8988T (cell line): ENCODE measurements at places on chromosomes 11 and 22.
A peak's percentile ranks its signal among the peaks of the same experiment; 100 is the strongest.

DNA sequence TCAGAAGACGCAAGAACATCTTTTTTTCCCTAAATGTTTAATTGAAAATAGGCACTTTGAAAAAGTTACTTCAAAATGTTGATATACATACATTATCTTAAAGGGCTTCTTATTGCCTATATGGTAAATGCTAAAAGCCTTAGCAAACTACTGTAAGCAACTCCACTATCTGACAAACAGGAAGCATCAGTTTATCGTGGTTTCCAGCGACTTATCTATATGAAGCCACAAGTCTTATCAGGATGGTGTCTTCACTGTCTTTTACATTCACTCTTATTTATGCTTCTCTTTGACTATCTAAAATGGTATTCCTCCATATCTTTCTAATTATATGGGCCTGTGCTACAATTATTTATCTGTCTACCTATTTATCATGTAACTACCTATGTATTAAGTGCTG, 2091.9 kb downstream of the LRRC4C start:
- no peak for DNase-seq

DNA sequence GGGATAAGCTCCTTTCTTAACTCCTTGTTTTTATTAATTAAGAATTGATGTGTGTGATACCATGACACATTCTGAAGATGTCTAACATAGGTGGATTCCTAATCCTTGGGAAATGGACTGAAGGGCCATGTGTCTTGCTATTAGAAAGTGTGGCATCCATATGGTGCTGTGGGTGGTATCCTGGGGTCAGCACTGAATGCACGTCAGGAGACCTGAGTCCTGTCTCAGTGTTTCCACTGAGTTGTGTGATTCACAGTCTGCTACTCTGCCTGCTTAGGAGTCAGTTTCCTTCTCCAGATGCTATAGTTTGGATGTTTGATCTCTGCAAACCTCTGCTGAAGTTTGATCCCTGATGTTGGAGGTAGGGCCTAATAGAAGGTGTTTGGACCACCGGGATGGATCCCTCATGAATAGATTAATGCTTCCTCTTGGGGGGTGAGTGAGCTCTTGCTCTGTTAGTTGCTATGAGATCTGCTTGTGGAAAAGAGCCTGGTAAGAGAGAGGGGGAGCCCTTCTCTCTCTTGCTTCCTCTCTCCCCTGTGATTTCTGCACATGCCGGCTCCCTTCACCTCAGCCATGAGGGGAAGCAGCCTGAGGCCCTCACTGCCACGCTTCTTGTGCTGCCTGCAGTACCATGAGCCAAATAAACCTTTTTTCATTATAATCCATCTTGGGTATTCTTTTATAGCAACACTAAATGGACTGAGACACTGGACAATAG, 666.5 kb downstream of the NTM start:
- no peak for DNase-seq

GRCh38 chr22:39148727-39149535, 3.5 kb downstream of the CBX7 start:
- peak; percentile 47 for DNase-seq

- DNase-seq: no peak
Measured at GRCh38 chr22:42261296-42261695, 9.2 kb downstream of the TCF20 start.

- no peak for DNase-seq
Measured at GRCh38 chr11:1456596-1457325, 29.8 kb downstream of the MOB2 start.

- DNase-seq: peak; percentile 79
Measured at GRCh38 chr22:29344137-29344536, 28.6 kb upstream of the RASL10A start.

DNA sequence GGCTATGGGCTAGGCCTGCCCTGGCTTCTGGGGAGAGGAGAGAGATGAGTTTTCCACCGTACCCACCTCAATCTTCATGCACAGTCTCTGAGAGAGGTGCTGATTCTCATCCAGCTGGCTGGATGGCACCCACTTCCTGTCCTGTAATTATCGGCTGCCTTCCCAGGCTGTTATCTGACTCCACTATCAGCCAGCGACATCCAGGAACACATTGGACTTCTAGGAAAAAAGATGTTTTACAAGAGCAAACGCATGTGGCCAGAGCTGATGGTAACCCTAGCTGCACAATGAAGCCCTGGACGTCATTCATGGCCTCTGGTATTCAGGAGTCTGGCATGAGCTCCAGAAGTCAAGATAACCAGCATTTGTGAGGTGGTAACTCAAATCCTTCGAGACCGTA, 137.4 kb downstream of the EHF start:
- DNase-seq: no peak

DNA sequence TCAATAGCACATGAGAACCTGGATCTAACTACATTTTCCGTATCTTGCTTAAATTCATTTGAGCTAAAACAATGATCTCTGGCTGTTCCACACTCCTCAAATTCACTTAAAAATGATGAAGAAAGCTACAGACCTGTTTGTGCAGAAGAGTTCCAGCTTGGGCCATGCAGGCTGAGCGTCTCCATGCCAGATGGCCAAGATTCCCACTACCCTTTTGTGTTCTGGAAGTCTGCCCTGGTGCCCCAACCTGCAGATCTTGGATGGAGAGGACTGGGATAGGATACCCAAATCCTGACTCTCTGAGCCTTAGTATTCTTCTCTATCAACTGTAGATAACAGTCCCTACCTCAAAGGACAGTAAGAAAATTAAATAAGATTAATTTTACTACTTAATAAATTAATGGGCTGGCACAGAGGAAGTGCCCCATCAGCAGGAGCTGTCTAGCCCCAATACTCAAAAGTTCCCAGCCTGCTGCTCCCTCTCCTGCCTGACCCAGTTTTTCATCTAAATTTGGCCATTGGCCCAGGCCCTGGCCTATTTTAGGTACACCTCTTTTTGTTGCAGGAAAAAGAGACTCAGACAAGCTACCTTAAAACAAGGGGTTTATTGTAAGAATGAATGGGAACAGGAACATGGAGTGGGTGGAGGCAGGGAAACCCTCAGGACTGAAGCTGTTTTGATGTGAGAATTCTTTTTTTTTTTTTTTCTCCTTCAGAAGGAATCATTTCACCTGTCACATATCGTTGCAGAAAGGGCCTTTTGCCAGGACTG, 81.4 kb upstream of the GRK3 start:
- no peak for DNase-seq

DNA sequence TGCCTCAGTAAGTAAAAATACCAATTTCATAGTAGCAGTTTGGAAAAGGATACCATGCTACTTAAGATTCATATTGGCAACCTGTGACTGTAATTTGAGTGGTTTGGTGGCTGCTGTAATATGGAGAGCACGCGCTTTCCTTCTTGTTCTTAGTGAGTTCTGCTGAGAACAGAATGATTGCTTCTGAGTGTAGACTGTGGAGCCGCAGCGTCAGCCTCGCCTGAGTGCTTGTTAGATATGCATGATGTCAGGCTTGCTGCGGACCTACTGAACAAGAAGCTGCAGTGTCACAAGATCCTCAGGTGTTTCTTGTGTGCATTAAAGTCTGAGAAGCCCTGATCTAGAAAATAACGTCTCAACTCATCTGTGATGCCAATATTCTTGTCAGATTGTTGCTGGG, 143.2 kb downstream of the ARHGAP42 start:
- DNase-seq: no peak

GRCh38 chr22:20010307-20011122, 6.1 kb downstream of the ARVCF start:
- no peak for DNase-seq

DNA sequence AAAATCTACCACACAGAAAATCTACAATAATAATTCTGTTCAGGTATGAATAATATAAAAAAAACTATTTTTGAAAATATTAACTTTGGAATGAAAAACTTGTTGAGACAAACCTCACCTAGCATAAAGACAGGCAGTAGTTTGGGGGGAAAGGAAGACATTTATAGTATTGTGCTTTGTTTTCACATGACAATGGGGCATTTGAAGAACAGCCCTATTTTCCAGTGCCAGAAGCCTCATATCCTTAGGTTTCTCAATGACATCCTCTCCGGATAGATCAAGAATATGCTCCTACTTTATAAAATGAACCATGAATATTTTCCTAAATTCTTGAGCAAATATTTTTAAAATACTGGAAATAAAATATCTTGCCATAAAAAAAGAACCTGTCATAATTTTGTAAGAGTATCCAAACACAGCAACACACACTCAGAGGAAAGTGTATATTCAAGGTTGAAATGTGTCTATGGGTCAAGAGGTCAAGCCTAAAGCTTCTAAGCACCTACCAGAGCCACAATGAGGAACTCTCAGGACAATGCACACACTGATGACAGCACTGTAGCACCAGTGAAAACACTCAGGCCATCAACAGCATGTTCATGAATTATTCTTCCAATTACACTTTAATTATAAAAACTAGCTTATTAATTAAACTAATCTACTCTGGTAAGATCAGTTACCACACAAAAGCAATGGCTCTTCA, 68.7 kb downstream of the MRTFA start:
- DNase-seq: no peak

- no peak for DNase-seq
Measured at GRCh38 chr11:63251312-63251711, 7.9 kb upstream of the SLC22A25 start.

DNA sequence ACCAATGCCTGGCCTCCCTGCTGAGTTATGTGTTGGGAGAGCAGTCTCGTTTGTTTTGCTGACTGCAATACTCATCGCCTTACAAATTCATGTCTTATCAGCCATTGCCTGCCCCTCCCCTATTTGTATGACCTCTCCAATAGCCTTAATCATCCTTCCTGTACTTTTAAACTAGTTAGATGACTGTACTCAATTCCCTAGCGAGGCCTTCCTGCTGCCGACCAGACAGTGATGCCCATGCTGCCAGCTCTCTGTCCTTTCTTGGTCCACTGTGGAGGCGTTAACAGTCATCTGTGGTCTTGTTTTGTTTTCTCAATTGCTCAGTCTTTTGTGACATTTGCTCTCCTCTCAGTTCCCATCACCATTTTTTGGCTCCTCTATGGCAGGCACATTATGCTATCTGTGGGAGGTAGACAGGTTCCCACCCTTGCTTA, 20.3 kb upstream of the YPEL1 start:
- no peak for DNase-seq

DNA sequence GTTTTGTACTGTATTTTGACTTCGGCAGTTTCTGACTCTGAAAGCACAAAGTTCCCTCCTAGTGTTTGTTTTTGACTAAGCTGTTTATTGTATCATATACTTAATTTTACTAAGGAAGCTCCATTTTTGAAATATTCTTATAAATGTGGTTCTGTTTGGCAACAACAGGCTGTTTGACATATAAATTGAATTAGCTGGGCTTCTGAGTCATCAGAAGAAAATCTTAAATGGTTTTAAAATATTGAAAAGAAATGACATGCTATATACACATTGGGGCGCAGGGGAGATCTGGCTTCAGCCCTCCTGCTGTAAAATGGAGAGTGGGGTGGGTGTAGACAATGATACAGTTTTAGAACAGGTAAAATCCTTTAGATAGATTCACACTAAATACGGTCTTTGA, 38.6 kb downstream of the SHISA8 start:
- DNase-seq: no peak

- peak; percentile 77 for DNase-seq
Measured at GRCh38 chr22:23128269-23129108, 13.3 kb downstream of the RSPH14 start.

GRCh38 chr11:66011239-66011784, 496 bp upstream of the CST6 start:
- peak; percentile 79 for DNase-seq
